ENCODE measurements at places on chromosomes 7 and 10.

GRCh38 chr10:122492999-122493481 is 31.7 kb downstream of the HTRA1 start:
- no peak for DNase-seq

- DNase-seq = peak; percentile 25
Observed at GRCh38 chr7:75892634-75893272, 13.9 kb downstream of the RHBDD2 start.

GRCh38 chr10:12742771-12743170 is 258.7 kb downstream of the CCDC3 start:
- no peak for DNase-seq

- no peak for DNase-seq
Observed at GRCh38 chr7:108029034-108029433, 26.1 kb upstream of the LAMB1 start.

GRCh38 chr10:16795410-16796073 is 21.7 kb downstream of the RSU1 start:
- no peak for DNase-seq

DNA sequence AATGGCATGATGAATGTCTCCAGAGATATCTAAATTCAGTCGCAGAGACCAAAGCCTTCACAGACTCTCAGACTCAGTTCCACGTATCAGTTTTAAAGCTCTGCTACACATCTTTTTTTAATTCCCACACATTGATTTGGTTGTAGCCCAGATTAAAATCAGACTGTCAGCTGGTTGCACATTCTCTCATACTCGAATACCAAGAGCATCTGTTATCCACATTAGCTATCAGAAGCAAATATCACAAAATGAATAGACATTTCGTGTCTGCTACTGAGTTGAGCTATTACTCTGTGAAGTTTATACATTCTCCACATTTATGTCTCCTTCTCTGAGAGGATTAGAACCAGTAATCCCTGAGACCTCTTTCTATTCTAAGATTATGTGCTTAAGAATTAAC is 229.2 kb downstream of the GPAM start:
- no peak for DNase-seq

- no peak for DNase-seq
Observed at GRCh38 chr10:62924344-62924748, 108.2 kb upstream of the EGR2 start.

GRCh38 chr7:66348531-66348930 is 143.4 kb downstream of the TPST1 start:
- DNase-seq = no peak

DNA sequence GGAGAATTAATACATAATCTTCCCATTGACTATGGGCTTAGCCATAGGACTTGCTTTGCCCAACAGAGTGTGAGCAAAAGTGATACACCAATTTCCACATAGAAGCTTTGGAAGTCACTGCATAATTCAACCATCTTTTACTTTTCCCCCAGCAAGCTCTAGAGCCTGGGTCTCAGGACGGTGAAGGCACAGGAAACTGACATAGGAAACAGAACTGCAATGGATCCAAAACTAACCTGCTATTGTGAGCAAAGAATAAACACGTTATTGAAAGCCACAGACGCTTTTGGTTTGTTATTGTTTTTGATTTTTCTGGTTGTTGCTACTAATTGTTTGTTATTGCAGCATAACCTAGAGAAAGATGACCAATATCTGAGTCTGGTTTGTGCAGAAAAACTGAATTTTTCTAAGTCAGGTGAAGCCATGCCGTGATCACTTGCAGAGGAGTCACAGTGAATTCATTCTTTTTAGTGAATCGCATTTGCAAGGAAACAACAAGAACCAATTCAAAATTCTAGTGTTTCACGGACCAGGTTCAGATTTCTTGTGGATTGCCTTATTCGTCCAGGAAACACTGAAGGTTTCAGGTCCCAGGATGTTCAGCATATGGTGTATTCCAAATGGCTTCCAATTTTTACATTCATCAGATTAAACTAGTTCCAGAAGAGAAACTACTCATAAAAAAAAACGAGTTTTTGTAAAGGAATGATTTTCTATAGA is 52.8 kb downstream of the CUBN start:
- DNase-seq = no peak

- no peak for DNase-seq
Observed at GRCh38 chr10:98408799-98409198, 6.2 kb downstream of the PYROXD2 start.

GRCh38 chr7:99789441-99790070 is 5.6 kb upstream of the CYP3A4 start:
- DNase-seq = no peak

DNA sequence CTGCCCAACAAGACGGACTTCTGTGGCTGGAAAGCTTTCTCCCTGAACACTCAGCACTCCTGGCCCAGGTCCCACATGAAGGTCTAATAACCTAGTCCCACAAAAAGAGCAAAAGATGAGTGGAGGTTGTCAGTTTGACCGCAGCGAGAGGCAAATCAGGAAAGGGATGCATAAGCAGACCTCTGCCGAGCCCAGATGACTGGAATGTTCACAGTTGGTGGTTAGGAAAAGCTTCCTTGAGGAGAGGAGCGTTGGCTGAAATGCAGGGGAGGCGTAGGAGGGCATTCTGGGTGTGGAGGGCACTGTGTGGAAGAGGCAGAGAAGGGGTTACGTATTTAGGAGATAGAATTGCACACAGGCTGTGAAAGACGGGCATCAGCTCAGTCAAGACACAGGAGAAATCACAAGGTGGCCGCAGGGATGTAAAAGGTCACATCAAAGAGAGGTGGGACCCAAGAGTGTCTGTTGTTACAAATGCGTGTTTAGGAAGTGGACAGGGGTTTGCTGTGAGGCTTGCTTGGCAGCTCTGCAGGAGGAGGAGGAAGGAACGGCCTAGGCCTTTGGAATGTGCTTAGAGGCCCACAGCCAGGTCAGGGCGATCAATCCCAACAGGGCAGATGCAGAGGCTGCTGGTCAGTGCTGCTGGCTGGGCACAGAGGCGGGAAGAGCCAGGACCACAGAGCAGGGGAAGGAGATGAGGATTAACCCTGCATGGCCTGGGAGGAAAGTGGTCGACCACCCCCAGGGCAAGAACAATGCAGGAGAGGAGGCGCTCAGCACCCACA is 133.5 kb downstream of the VIPR2 start:
- no peak for DNase-seq

- peak; percentile 85 for DNase-seq
Observed at GRCh38 chr7:65798111-65799075, 74.5 kb upstream of the VKORC1L1 start.

GRCh38 chr10:90701428-90701827 is 156.4 kb downstream of the HTR7 start:
- DNase-seq = no peak

- DNase-seq = peak; percentile 33
Observed at GRCh38 chr7:37284805-37285231, 163.8 kb downstream of the ELMO1 start.

DNA sequence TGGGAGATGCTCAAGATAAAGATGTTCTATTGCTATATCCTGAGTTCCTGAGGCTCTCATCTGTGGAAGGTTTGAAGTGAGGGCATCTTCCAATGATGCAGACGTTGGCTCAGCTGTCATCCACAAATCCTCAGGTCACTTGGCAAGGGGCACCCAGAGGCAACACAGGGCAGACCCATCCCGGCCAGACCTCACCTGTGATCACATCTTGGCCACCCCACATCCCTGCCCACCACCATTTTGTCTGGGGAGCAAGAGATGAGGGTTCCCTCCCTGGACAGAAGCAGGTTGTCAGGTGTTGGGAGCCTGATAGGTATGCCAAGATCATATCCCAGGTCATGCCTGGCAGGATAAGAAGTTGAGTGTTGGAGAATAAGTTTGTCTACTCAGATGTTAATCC is 918.2 kb upstream of the ZNF722 start:
- no peak for DNase-seq

- DNase-seq = peak; percentile 5
Observed at GRCh38 chr10:21020545-21020944, 123.4 kb upstream of the NEBL start.

DNA sequence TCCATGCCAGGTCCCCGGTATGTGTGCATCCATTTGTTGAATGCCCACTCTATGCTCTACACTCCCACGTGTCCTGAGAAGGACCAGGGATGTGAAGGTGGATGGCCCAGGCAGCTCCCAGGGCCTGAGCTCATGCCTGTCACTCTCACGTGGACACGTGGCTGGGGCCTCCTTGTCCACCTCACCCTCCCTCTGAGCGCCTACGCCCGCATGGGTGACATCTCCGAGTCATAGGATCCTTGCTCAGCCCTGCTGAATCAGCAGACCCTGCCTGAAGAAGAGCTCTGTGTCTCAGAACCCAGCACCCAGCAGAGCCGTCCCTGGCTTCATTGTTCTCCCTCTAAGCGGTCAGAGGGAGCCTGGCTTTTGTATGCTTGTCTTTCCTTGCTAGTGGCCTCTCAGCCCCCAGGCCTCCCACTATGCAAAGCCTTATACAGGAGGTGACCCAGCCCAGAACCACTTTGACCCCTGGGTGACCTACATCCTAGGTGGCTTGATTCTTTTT is 107.9 kb upstream of the PPIF start:
- peak; percentile 79 for DNase-seq

GRCh38 chr7:95772771-95773581 is 622 bp downstream of the DYNC1I1 start:
- DNase-seq = peak; percentile 34

GRCh38 chr7:94507462-94507861 is 2.1 kb upstream of the CASD1 start:
- no peak for DNase-seq

GRCh38 chr10:109427411-109427810 is 495.9 kb downstream of the XPNPEP1 start:
- DNase-seq = peak; percentile 37

GRCh38 chr7:18861514-18862118 is 255.8 kb downstream of the TWIST1 start:
- DNase-seq = peak; percentile 62

DNA sequence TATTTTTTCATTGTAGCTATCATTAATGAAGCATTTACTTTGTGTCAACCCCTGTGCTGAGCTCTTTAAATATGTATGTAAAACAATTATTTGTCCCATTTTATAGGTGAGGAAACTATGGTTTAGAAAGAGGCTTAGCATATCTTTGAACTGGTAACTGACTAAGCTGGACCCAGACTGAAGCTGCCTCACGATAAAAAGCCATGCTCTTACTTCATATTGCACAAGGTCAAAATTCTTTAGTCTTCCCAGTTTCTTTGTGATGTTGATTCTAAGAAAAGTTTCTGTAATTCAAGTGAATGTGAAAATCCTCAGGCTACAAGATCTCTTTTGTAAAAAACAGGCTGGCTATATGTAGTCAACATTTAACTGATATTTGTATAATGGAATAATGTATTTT is 46.6 kb upstream of the SLC16A12 start:
- no peak for DNase-seq

- no peak for DNase-seq
Observed at GRCh38 chr10:11756766-11757315, 14.7 kb downstream of the ECHDC3 start.

- DNase-seq = no peak
Observed at GRCh38 chr7:30226614-30227268, 57.7 kb upstream of the ZNRF2 start.

- DNase-seq = peak; percentile 66
Observed at GRCh38 chr7:13800694-13801448, 188.6 kb downstream of the ETV1 start.

- no peak for DNase-seq
Observed at GRCh38 chr10:133157662-133158436, 2.2 kb upstream of the KNDC1 start.

DNA sequence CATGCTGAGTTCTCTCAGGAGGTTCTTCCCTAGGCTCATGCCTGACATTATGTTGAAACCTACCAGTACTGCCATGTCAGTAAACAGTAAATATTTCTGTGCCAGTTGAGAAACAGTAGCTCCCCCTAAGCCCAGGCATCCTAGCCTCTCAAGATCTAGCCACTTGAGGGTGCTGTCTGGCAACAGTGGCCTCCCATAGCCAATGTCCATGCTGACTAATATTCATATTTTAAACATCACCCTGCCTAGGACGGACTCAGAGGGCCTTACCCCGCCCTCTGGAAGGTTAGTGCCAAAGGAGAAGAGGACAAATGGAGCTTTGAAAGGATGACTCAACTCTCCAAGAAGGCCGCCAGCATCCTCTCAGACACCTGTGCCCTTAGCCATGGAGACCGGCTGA is 7.7 kb downstream of the ACSM6 start:
- DNase-seq = peak; percentile 16

DNA sequence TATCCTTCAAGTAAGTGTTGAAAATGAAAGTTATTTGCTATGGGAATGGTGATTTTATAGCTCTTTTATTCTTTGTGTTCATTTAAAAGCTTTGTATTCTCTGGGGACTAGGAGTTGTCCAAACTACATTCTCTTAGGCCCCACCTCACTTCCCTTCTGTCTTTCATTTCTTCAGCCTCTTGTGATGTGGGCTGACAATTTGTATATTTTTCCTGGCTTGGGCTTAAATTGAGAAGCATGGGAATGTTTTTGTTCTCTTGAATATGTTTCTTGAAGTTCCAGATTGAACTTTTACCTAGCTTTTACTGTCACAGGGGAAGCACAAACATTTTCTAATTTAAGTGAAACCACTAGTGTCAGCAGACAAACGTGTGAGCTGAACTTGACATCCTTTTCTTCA is 27.9 kb downstream of the BBS9 start:
- no peak for DNase-seq

GRCh38 chr7:129719980-129720732 is 108.6 kb downstream of the NRF1 start:
- peak; percentile 18 for DNase-seq

GRCh38 chr10:12019283-12019971 is 23.2 kb downstream of the UPF2 start:
- DNase-seq = peak; percentile 15

- peak; percentile 44 for DNase-seq
Observed at GRCh38 chr10:15196021-15196834, 27.7 kb upstream of the NMT2 start.

GRCh38 chr7:54858008-54858692 is 99.1 kb upstream of the SEC61G start:
- no peak for DNase-seq

DNA sequence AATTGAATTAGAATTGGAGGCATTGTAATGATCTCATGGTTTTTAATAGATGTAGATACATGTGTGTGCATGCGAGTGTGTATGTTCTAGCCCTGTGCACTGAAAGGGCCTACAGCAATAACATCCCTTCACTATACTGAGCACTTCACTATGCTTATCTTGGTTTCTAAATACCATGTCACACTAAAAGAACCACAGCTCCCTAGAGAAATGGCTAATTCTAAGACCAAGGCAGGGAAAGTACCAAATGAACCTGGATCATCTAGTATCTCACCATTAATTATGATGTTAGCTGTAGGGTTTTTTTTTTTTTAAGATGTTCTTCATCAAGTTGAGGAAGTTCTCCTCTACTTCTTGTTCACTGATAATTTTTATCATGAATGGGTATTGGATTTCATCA is 55.1 kb downstream of the HECTD2 start:
- no peak for DNase-seq

Measured in mesenchymal stem cell (in vitro differentiated cells and primary cell).